ENCODE measurements at places on chromosomes 3 and 15.

DNA sequence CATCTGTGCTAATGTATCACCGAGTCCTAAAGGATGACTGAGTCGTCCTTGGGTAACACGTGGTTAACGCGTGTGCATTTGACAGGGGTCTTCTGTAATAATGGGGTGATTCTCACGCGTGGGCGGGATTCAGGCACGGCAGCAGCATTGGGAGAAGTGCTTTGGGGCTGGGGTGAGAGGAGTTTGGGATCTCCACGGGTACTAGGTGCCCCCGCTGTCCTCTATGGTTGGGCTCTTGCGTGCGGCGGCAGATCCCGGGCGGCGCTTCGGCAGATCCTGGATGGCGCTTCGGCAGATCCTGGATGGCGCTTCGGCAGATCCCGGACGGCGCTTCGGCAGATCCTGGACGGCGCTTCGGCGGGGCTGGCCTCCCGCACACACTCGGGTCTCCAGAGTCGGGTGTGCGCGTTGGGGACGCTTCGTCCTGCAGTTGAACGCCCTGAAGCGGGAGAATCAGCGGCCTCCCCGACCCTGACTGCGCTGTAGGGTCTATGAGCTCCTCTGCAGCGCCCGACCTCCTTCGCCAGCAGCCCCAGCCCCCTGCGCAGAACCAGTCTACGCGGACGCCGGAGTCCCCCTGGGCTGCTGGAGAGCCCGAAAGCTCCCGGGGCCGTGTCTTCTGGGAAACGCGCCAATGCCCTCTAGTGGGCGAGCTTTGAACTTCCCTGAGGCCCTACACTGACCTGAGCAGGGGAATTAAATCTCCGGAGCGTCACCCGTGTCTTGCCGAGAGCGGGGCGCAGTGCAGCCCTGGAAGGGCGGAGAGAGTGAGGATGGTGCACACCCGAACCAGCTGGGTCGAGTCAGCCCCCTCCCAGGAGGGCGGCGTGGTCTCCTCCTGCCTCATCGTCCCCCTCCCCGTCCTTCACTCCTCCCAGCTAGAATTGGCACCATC is 48.1 kb upstream of the EPHB3 start:
- peak; percentile 86 for DNase-seq

DNA sequence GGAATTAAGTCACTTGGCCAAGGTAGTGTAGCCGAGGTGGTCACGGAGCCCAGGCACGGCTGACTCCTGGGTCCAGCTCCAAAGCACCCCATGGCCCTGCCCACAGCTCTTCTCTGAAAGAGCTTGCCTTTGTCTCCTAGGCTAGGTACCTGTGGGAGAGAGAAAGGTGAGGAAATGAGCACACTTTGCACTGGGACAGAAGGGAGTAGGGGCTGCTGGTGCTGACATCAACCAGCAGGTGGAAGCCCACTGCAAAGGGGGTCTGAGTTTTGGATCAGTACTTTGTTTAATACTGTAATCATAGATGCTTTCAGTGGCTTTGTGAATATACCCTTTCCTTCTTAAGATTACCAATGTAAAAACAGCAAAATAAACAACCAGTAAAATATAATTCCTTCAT is 128.3 kb upstream of the EIF1B start:
- no peak for DNase-seq

GRCh38 chr3:134772591-134772990 is 22.5 kb upstream of the EPHB1 start:
- no peak for DNase-seq

- DNase-seq: no peak
Measured at GRCh38 chr3:114376516-114377185, 82.8 kb downstream of the TIGIT start.

GRCh38 chr3:16398648-16399047 is 114.9 kb downstream of the RFTN1 start:
- DNase-seq: no peak

- DNase-seq: no peak
Measured at GRCh38 chr3:119627461-119627860, 29.8 kb downstream of the PLA1A start.

GRCh38 chr3:174441588-174442301 is 417.4 kb upstream of the NAALADL2 start:
- peak; percentile 5 for DNase-seq

- no peak for DNase-seq
Measured at GRCh38 chr15:24146251-24146650, 459.1 kb upstream of the NDN start.

- no peak for DNase-seq
Measured at GRCh38 chr3:50356553-50356952, 2.8 kb downstream of the TMEM115 start.

- DNase-seq: no peak
Measured at GRCh38 chr3:98739266-98739665, 23.9 kb upstream of the ST3GAL6 start.

DNA sequence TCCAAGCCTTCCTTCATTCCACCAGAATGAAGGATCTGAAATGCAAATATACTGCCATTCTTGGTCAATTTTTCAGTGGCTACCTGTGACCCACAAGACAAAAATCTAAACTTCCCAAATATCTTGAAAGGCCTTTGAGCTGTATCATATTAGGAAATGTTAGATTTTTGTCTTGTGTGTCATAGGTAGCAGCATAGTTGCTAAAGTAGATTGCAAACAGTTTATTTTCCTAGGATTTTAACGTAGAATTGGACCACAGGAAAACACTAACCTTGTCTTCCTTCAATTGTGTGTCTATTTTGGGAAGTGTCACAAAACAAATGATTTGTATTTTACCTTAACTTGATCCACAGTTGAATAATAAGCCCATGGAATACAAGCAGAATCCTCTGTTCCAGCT is 42.4 kb downstream of the CP start:
- DNase-seq: no peak

- peak; percentile 59 for DNase-seq
Measured at GRCh38 chr3:134796281-134797056, 1.4 kb downstream of the EPHB1 start.

DNA sequence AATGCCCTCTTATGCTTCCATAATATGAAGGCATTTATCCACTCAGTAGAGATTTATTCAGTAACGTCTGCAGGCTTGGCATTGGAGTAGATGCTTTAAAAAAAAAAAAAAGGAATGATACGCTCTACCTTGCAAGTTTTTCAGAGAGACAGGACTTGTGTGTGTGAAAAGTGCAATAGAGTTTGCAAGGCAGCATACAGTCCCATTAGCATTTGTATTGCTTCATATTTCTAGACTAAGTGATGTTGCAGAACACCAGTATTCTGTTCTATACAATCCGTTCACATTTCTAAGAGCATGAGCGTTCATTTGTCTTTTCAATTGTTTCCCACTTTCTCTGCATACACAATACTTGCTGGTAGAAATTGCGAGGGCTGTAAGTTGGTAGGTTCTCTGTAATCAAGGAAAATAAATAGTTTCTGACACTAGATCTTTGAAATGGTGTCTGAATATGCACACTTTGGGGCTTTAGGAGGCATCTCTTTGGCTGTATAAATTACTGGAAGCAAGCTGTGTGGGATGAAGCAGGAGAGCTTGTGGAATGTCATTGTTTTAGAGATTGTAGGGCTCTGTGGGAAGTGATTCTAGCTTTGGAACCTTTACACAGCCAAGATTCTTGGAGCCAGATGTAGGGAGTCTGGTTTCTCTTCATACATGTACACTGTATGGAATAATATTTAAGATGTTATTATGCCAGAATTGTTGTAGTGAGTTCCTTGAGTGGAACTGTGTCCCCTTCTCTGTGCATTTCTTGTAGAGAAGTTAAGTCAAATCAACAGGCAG is 262.7 kb downstream of the FEZF2 start:
- no peak for DNase-seq

- DNase-seq: no peak
Measured at GRCh38 chr3:72697717-72698116, 150.5 kb downstream of the SHQ1 start.

- DNase-seq: no peak
Measured at GRCh38 chr3:190053919-190054672, 66.6 kb downstream of the P3H2 start.

GRCh38 chr3:185253645-185254410 is at the start of gene EHHADH:
Gene EHHADH, minus strand, starts transcription at chr3:185254049. Its CDS starts 27 bp downstream, at chr3:185254022.
- peak; percentile 65 for DNase-seq
